ENCODE measurements at places on chromosomes 7 and 10.

DNA sequence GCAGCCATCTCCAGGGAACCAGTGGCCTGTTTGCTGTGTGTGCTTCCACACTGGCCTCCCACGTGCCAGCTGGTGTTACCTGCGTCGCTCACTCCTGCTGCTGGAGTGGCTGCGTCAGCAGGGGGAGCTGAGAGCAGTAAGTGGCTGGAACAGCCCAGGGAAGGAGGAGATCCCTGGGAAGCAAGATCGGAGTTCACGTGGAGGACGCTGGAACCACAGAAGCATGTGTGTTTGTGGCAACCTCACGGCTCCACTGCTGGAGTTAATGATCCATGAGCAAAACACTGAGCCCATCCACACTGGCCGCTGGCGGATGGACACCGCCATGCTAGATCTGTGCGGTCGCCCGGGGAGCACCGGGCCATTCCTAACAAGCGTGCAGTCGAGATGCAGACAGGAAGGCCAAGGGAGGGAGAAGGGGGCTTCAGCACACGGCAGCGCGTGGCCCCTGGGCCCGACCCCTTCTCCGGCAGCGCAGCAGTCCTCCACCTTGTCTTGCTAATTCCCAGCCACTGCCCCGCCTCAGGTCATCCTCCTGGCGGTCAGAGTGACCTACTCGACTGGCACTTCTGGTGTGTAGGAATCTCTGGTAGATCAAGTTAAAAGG lies 68.5 kb upstream of the EEPD1 start:
- no peak for DNase-seq

- peak; percentile 1 for DNase-seq
Observed at GRCh38 chr10:52644373-52645186, 128.0 kb downstream of the MBL2 start.

DNA sequence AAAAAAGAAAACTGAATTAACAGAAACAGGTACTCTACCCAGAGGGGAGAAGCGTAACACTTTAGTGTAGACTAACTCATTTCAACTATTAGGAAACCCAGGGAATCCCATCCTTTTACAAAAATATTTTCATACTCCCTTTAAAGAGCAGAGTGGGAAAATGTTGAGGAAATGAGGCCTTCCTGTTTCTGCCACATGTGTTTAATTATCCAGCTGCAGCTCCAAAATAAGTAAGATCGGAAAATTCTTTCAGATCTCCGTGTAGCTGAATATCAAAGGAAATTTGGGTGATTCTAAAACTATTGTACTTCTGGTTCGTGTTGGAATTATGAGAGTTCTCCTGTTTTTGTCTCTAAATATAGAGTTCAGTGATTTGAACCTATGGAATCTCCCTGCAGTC lies 58.0 kb upstream of the CAV2 start:
- DNase-seq = no peak

DNA sequence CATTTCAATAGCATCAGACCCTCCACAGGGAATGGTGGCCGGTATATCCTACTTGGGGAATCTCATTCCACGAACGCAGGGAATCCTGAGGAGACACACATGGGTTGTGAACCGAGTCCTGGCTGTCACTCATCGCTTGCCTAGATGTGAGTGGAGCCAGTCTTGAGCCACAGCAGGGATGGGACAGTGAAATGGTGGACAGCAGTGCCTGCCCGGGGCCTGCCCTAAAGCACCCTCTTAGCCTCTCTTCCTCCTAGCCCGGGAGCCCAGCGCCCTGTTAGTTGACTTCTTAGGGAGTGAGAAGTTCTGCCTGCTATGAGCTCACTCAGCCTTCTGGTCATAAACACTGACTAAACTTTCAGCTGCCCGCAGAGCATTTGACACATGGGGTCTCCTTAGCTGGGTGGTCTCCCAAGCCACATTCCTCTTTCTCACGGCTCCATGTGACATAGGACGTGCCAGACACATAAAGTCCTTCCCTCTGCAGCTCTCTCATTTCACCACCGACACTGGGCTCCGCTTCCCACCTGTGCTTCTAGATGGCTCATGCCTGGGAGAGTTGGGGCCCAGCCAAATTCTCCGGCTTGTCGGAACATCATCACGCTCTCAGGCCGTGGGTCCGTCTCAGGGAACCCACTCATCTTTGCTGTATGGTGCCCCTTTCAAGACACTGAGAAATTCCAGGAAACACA lies 60.9 kb downstream of the TCERG1L start:
- DNase-seq = no peak

- DNase-seq = no peak
Observed at GRCh38 chr7:77413128-77413527, 3.0 kb downstream of the GSAP start.

DNA sequence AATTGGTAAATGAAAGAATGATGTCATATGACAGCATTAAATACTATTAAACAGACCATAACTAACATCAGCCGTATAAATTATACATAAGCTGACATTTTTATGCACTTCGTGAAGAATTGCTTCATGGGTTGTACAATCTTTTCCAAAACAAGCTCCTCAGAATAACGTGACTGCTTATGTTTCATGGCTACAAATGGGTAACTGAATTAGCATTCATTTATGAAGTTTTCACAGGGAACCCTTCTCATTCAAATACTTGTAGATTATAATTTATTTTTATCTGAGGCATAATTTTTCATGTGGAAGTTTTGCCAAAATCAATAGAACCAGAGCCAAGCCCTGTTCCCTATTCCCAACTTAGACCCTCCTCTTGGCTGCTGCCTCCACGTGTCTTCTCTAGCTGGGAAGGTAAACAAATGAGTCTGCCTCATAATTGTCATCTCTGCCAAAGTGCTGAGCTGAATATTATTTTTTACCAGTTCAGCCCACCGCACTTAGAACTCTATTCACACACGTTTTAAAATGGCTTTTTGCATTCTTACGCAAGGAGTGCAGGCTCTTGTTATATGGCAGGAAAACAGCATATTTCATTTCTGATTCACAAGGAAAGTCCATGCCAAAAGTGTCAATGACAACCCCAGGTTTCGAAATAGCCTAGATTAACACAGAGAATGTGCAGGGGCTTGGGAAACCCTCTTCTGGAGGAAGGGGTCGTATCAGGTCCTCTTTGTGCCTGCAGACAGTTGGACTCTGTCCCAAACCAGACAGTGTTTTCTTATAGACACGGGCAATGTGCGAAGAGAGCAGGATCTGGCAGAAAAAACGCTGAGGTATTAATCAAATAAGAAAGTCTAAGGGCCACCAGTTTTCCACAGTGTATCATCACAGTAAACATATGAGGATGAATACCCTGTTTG lies 370.7 kb upstream of the MGMT start:
- no peak for DNase-seq

DNA sequence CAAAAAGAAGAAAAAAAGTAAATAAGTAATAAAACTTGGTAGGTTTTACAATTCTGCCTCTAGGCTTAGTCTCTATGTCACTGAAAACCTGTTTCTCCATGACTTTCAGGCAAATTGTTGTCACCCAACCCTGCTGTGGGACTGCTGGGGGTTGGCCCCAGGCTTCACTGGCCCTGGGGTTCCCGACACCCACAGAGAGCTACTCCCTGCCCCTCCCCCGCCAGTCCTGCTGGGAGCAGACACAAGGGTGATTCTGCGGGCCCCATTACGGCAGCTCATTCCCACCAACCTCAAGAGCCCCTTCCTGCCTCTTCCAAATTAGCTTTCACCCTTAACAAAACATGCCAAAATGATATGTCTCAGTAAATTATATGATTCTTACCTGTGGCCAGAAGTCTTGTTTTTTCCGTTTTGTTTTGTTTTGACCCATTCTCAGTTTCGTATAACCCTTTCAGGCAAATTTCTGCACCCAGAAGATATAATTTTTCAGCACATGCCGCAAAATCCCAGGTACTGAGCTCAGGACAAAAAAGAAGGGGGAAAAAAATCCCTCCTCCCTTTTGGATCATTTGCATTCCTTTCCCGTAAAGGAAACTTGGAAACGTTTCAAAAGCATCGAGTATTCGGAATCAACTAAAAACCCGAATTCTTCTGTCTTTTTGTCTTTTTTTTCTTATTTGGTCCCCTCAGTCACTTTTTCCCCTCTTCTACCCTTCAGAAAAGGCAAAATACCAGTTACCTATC lies 27.8 kb downstream of the CHST15 start:
- no peak for DNase-seq

- DNase-seq = peak; percentile 78
Observed at GRCh38 chr7:137981668-137982067, 20.2 kb downstream of the CREB3L2 start.

GRCh38 chr10:69792341-69792740 lies 9.4 kb upstream of the COL13A1 start:
- no peak for DNase-seq

DNA sequence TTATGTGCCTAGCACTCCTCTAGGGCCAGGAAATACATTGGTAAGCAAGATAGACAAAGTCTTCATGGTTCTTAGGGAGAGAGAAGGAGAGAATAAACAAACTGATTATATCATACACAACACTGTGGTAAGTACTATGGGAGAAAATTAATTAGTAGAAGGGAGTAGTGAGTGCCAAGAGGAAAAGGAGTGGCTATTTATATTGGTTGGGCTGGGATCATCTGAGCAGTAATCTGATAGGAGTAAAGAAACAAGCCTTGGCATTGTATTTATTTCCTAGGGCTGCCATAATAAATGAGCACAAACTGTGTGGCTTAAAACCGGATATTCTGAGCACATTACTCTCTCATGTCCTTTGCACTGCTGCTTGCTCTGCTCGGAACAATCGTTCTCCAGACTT lies 158.1 kb upstream of the PHF14 start:
- no peak for DNase-seq

GRCh38 chr7:106737202-106737562 lies 76.2 kb upstream of the CCDC71L start:
- no peak for DNase-seq

GRCh38 chr7:14806891-14807290 lies 95.7 kb downstream of the DGKB start:
- no peak for DNase-seq

- DNase-seq = peak; percentile 49
Observed at GRCh38 chr7:149422162-149422913, 38.5 kb downstream of the ZNF777 start.

- DNase-seq = no peak
Observed at GRCh38 chr10:21891439-21891838, 112.1 kb downstream of the DNAJC1 start.

Data from GM12864 (cell line).